DMS79 (cell line): ENCODE measurements at places on chromosomes 2 and 18.

DNA sequence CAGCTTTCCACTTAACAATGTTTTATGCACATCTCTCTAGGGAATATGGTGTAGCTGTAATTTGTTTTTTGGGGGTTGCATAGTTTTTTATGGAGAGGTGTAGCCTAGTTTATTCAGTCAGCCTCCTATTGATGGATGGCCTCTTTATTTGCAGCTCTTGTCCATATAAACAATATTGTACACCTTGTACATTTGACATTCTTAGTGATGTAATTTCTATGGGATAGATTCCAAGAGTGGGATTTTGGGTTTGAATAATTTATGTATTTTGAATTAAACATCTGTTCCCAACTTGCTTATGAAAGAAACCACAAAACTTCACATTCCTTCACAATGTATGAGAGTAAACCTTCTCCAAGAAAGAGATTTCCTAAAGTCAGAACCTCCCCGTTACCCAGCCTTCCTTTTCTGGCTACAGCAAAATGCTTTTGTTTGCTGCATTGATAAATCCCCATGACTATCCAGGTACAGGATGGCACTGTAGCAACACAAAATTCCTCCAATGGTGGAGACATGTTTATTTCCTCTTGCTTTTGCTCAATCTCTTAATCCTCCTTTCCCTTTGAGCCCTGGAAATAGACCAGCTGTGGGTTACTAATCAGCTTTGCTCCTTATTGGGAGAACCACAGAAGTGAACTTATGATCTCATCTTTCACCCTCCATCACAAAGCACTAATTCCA is 58.4 kb upstream of the GALR1 start:
- DNase-seq, result no peak

DNA sequence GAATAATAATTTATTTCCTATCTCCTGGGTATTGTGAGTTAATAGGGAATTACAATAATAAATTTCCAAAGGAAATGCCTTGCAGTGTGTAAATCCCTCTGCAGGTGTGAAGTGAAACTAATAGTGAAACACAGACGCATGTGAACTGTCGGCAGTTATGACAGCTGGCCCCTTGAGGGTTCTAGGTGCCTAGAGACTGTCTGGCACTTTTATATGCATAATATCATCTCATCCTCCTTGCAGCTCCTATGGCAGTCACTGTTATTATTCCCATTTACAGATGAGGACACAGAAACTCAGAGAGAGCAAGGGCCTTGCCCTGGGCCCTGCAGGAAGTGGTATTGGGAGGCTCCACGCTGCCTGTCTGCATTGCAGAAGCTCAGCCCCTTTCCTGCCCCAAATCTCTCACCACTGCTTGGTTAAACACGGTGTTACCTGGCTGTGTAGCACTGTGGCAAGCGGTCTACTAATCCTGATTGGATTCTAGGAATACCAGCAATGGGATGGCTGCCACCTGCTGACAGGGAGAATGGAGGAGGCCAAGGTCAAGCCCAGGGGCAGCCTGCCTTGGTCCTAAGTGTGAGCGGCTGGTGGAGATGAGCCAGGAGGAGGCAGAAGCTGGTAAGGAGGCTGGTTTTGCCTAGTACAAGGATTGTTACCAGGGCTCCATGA is 32.8 kb upstream of the ACKR3 start:
- no peak for DNase-seq

DNA sequence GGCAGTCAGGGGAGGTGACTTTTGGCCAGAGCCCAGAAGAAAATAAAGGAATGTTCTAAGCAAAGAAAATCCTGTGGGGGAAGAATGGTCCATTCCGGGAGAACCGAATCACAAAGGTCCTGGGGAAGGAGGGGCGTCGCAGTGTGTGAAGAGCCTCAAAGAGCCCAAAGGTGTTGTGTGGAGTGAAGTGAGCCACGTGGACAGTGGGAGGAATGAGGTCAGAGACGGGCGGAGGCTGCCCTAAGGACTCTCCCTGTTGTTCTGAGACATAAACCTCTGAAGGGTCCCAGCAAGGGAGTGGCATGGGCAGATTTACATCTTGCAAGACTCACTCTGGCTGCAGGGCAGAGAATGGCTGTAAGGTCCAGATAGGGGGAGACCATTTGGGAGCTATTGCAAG is 91.3 kb upstream of the SEC11C start:
- no peak for DNase-seq

GRCh38 chr2:132977812-132978529 is 308.0 kb upstream of the LYPD1 start:
- no peak for DNase-seq

GRCh38 chr2:222336442-222336841 is 37.6 kb upstream of the PAX3 start:
- no peak for DNase-seq

DNA sequence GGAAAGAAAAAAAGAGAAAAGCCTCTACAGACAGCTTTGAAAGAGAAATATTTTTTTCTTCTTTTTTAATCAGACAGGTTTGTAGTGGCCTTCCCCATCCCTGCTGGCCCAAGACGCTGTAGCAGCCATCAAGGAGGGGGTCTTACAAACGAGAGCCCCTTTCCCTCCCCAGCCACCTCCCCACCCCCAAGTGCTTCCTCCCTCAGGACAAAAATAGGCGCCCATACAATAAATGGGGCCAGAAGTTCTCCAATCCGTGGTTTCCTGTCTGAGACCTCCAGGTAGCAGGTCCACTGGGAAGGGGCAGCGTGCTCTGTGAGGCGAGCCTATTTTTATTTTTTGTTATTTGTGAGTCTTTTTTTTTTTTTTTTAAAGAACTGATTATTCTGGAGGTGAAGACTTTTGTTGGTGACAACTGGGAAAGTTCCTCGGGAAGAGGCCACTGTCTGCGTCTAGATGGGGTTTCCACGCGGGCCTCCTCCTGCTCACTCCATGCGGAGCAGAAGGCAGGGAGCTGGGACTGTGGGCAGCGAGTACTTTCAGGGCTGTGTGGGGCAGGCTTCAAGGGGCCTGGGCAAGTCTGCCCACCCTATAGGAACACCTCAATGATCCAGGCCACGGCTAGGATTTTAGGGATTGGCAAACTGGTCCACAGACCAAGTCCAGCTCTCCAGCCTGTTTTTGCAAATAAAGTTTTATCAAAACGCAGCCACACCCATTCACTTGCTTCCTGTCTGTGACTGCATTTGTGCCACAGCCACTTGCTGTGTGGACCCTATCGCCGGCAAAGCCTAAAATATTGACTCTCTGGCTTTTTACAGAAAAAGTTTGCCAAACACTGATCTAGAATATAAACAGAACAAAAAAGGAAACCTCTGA is 139.6 kb downstream of the CTIF start:
- DNase-seq, result no peak

GRCh38 chr2:30792521-30792920 is 14.7 kb downstream of the CAPN13 start:
- DNase-seq, result no peak
